Astrocyte of the spinal cord (primary cell): ENCODE measurements at places on chromosomes 4 and X.

- DNase-seq: no peak
These were observed 134.7 kb downstream of the SHROOM3 start for GRCh38 chr4:76569706-76570105.

DNA sequence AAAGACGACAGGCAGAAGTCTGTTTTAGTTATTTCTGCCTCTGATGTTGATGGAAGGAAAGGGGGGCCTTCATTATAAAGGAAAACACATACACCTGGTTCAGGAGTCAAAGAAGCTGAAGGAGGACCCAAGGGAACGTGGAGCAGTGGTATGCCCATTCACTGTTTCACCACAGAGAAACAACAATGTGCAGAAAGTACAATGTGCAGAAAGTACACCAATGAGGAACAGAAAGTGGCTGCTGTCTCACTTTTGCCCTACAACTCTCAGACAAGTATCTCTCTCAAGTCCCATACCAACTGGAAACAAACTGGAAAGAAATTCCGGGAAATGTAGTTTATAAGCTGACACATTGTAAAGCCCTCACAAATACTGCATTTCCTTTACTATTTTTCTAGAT lies 564.5 kb downstream of the TRAM1L1 start:
- no peak for DNase-seq

- DNase-seq: no peak
These were observed 97.1 kb upstream of the SH3RF1 start for GRCh38 chr4:169367826-169368225.

- DNase-seq: peak; percentile 49
These were observed 65.9 kb downstream of the ANTXR2 start for GRCh38 chr4:80006935-80007744.

GRCh38 chr4:186699881-186700397 lies 23.7 kb downstream of the FAT1 start:
- no peak for DNase-seq
